ENCODE measurements at places on chromosomes 16 and 17.

- DNase-seq = no peak
Measured at GRCh38 chr17:12927541-12928425, 90.0 kb downstream of the ELAC2 start.

DNA sequence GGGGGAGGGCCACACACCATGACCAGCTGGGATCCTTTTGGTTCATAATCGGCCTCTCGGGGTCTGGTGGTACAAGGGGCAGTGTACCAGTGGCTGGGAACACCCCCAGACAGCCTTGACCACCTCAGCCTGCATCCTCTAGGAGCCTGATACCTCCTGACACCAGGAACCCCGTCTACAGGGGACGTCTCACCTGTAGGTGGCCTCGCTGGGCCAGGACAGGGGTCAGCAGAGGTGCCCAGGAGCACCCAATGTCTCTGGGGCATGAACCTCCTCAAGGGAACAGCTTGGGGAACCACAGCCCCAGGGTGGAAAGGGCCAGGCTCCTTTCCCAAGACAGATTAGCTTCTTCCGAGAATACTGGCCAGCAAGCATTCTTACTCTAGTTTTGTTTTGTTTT, 2.5 kb upstream of the METRNL start:
- no peak for DNase-seq

- no peak for DNase-seq
Measured at GRCh38 chr16:27199235-27199586, 4.1 kb upstream of the KDM8 start.

DNA sequence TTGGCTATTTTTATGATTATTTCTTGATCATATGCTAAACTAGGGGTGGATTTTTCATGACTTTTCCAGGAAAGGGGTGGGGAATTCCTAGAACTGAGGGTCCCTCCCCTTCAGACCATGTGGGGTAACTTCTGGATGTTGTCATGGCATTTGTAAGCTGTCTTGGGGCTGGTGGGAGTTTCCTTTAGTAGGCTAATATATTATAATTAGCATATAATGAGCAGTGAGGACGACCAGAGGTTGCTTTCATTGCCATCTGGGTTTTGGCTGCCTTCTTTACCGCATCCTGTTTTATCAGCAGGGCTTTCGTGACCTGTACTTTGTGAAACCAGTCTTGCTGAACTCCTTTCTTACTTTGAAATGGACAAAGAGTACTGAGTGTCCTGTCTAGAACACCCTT, 40.4 kb upstream of the ABCA5 start:
- DNase-seq = no peak

DNA sequence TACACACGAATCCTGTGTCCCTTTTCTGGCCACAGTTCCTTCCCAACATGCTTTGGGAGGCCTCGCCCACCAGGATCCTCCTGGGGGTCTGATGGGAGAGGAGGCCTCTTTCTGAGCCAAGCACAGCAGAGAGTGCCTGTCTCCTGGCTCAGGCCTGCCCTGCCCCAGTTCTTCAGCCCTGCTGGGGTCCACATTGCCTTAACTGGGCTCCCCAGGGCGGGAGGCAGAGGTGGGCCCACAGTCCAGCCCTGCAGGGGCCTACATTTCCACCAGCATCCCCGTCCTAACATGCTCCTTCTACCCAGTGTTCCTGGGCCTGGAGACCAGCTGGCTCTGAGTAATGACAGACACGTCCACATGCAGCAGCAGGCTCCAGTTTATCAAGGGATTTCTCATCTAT, 29.6 kb downstream of the WNT9B start:
- no peak for DNase-seq

GRCh38 chr17:59342681-59343131, 11.3 kb downstream of the YPEL2 start:
- DNase-seq = no peak

GRCh38 chr16:87929986-87930385, 6.3 kb downstream of the CA5A start:
- no peak for DNase-seq

DNA sequence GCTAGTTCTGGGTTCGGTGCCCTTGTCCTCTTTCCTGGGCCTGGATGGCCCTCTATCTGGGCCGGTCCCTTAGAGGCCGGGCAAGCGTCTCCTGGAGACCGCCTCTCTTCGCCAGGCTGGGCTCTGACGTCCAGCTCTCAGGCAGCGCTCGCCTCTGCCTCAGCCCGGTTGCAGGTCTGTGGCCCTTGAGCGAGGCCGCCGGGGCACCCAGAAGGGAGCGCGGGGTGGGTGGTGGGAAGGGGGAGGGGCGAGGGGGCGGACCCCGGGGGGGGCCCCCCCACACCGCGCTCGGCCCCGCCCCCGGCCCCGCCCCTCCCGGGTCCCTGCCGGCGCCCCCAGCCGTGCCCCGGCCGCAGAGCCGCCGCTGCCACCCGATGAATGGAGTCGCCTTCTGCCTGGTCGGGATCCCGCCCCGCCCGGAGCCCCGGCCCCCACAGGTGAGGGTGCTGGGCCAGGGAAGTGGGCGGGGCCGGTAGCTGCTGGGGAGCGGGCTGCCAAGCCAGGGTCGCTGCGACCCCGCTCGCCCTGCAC, at the start of gene ARHGAP23:
ARHGAP23 (plus strand) TSS at position 353 of the 531 bp plus-strand sequence; CDS start at position 375, 22 bp downstream.
- peak; percentile 69 for DNase-seq

DNA sequence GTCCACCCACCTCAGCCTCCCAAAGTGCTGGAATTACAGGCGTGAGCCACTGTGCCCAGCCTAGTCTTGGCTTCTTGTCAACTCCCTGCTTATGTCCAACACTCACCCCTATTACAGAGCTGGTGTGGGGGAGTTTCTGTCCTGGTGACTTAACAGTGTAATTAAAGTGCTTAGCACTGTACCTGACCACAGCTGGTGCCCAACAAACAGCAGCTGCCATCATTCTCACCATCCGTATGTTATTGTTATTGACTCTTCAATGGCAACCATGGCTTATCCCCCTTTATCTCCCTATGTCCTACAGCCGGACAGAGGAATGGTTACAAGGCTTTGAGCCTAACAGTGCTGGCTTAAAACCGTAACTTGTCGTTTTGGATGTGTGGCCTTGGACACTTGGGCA, 17.0 kb upstream of the BRCA1 start:
- no peak for DNase-seq

DNA sequence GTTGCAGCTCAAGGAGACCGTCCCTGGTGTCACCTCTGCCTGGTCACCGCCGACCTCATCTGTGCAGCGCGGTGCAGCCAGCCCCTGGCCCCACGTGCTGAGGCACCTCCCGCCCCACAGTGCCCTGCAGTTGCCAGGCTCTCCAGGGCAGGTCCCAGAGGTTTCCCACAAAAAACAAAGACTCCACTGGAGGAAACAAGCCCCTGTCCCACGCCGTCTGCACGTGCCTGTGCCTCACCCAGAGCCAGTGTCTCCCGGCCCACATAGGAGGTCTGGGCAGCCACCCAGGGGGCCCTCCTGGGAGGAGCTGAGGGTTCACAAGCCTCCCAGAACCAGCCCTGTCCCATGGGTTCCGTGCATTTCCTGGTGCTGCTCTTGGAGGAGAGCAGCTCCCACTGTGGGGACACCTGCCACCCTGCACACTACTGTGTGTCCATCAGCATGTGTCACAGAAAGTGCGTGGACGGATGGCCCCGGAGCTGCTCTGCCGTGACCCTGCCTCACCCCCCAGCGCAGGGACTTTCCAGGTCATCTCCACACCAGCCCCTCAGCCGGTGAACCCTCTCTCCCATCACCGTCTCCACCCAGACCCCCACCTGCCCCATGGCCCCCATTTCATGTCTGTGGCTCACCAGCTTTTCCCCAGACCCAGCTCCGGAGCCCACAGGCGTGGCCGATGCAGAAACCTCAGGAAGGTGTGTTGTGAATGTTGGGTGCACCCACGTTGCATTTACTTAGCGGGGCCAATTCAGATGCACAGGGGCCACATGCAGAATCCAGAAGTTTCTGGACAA, 17.0 kb upstream of the CDH15 start:
- DNase-seq = no peak

DNA sequence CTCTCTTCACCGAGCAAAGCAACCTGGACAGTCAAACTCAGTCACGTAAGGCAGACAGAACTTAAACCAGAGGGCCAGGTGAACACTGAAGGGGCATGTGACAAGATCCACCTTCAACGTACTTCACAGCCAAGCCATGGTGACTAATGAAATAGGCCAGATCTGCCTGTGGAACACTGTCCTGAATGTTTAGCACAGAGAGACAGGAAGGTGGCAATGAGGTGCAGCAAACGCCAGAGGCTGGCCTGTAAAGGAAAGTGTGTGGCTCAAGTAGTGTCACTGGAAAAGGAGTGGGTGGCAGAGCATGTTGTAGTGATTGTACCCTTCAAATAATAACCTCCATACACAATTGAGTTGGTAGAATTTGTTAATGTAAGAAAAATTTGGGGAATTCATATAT, 38.1 kb downstream of the SLC6A4 start:
- DNase-seq = no peak

- no peak for DNase-seq
Measured at GRCh38 chr17:8629371-8630226, 926 bp downstream of the MYH10 start.

All from amygdala (tissue), 56 donors.